ENCODE measurements at places on chromosomes 3 and 15.

GRCh38 chr3:43748179-43748578, 57.4 kb downstream of the ABHD5 start:
- DNase-seq, result no peak

DNA sequence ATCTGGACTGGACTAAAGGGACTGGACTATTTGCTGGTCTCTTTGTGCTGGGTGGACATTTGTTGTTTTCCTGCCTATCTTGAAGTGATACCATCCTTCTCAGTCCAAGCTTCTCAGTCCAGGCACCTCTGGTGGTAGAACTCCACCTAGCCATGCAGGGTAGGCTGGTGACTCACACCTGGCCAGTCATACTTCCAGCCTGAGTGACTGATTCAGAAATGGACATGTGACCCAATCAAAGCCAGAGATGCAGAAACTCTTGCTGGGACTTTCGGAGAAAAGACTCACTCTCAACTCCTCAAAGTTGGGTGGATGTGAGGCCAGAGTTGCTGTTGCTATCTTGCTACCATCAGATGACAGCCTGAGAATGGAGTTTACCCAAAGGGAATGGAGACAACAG, 5.6 kb upstream of the ASB14 start:
- peak; percentile 70 for DNase-seq

- no peak for DNase-seq
Measured at GRCh38 chr3:123540285-123540684, 44.6 kb downstream of the HACD2 start.

DNA sequence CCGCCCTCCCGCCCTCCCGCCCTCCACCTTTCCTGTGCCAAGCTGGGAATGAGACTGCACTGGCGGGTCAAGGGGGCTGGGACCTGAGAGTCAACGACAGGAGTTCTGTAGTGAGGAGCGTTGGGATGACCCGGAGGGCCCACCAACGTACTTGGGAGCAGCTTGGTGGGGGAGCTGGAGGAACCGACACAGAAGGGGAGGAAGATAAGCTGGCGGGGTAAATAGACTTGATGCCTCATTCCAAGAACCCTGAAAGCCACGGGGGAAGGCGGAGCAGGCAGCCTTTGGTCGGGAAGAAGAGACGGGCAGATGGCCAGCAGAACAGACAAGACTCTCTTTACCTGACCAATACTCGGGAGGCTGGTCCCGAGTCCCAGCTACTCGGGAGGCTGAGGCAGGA, 277 bp downstream of the FMN1 start:
- DNase-seq, result peak; percentile 10
